CD4-positive, alpha-beta T cell (primary cell): ENCODE measurements at places on chromosomes 11 and 22. TPM values are rescaled to one million over a fixed set of nuclear protein-coding genes. Genes with fewer than 3 reads are reported as not detected.

Gene GTSE1
- total RNA-seq, result 0.14 TPM

Gene TXN2
- 26.5 TPM for total RNA-seq

GRCh38 chr11:11391796-11392463 lies 38.9 kb upstream of the CSNK2A3 start:
- DNase-seq, result no peak

- no peak for DNase-seq
These were observed 136.1 kb downstream of the MORC2 start for GRCh38 chr22:30832407-30832987.

DNA sequence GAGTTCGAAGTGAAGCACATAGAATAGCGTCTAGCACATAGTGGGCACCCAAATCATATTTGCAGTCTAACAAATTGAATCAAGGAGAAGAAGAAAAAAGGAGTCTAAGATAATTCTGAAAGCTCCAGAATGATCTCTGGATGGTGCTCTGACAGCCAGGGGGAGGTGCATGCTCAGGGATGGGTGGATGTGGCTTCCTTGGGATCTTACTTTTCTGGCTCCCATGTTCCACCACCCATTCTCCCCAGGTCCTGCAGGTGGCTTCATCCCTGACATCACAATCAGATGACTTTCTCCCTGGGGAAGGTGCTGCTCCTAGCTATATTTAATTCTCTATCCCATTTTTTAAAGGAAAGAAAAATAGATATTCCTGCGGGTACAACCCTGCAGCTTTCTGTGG lies 381.9 kb downstream of the CADM1 start:
- DNase-seq, result no peak

DNA sequence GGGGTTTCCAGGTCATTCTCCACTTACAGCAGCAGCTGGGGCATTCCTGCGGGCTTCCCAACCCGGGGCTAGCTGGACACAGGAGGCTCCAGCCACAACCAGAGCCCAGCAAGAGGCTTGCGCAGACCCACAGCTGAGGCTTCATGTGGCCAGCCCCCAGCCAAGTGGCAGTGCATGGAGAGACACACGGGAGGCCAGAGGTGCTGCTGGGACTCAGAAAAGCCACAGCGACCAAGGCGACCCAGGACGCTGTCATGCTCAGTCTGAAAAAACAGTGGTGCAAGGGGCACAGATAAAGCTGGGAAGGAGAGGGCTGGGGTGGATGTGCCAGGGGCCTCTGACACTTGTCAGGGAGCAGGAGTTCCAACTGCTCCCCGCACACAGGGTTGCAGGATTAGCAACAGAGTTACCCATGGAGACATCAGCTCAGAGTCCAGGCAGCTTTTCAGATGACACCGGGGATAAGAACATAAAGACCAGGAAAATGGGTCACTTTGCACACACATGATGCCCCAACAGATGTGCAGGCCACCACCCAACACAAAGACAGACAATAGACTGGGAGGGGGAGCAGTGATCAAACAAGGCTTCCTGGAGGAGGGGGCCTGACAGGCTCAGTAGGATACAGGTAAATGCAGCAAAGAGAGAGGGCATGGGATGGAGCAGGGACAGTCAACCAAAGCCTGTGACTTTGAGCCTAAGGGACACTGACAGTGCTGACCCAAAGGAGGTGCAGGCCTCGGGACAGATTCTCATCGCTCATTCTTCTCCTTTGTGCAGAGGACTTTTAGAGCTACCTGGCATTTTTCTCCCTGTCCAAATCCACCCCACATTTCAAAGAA lies 6.9 kb upstream of the NEAT1 start:
- no peak for DNase-seq

DNA sequence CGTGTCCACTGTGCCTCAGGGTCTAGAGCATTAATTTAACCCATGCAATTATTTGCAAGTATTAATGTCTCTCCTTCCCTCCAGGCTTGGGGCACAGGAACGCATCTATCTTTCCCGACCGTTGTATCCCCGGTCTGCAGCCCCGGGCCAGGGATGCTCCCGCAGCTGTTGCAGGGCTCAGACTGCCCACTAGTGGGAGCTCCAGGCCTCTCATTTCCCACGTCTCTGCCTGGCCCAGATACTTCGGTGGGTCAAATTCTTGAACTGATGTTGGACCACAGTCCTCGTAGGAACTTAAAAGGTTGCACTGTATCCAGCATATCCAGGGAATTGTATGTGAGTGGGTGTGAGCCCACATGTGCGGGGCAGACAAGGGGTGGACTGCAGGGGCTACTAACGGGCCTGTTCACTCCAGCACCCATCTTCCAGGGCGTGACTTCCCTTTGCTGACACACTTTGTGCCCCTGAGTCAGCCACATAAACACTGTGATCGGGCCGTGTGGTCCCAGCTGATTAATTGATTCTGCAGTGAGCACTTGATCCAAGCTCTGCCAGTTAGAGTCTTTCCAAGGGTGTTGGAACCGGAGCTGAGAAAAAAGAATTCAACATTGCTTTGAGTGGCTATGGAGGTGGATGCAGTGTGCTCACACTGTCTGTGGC lies 451.3 kb downstream of the TBC1D22A start:
- peak; percentile 32 for DNase-seq

DNA sequence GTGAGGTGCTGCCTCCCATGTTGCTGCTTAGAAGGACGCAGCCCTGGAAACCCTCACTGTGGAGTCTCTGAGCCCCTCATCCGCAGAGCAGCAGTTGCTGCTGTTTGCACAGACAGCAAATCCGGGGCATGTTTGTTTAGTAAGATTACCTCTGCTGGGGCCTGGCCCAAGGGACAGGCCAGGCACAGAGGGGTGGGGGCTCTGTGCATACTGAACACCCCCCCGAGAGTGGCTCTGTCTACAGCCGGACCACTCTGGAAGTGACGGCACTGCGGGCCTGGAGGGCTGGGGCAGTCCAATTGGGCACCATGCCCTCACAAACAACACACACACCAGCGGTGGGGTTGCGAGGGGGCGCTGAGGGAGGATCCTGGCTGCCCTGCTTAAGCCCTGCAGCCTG lies 22.9 kb upstream of the CCDC188 start:
- DNase-seq, result no peak

- no peak for DNase-seq
These were observed 27.4 kb upstream of the MUC15 start for GRCh38 chr11:26599425-26599824.

DNA sequence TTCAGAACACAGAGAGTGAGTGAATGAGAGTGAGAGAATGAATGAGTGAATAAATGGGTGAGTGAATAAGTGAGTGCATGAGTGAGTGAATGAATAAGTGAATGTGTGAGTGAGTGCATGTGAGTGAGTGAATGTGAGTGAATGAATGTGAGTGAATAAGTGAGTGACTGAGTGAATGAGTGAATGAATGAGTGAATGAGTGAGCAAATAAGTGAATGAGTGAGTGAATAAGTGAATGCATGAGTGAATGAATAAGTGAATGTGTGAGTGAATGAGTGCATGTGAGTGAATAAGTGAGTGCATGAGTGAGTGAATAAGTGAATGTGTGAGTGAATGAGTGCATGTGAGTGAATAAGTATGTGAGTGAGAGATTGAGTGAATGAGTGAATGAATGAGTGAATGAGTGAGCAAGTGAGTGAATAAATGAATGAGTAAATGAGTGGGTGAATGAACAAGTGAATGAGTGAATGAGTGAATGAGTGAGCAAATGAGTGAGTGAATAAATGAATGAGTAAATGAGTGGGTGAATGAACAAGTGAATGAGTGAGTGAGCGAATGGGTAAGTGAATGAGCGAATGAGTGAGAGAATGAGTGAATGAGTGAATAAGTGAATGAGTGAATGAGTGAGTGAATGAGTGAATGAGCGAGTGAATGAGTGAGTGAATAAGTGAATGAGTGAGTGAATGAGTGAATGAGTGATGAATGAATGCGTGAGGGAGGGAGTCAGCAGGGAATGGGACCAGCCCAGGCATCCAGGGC lies 21.3 kb upstream of the MUC5B start:
- DNase-seq, result no peak

DNA sequence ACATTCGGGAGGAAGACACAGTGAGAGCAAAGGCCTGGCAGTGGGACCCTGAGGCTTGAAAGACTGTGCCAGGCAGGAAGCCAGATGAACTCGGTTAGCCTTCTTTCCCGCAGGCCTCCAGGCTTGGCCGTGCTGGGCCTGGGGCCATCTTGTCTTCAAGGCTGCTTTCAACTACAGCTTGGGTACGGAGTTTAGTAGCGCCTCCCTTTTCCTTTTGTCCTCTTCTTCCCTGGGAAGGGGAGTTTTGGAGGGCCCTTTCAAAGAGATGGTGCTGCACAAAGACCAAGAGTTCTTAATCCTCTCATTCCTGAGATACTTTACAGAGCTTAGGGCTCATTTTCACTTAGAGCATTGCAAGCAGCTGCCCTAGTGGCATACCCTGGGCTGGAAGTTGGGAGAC lies 87.5 kb downstream of the TP53I11 start:
- DNase-seq, result no peak

DNA sequence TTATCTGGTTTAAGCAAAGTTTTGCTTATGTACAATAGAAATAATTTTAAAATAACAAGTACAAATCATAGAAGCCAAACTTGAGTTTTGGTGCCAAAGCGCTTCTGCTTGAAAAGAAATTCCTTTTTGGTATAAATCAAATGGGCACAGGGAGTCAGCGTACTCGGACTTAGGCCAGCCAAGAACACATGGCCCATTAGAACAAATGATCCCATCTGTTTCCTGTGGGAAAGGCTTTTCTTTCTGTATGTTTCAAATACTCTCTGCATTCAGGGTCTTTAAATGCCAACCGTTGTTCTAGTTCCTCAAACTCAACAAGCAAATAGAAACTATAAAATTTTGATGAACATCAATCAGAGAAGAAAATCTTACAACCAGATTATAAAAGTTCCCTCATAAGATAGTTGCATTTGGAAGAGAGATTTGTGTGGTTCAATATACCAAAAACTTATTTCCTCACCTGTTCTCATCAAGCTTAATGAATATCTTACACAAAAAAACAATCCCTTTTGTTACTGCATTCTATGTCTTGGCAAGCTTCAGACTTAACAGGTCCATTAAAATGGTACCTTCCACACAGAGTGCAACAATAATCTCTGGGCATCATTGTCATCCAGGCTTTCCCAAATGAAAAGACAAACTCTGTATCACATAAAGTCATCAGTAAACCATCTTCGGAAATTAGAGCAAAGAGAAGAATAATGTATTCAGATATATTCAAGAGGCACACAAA lies 739.8 kb upstream of the API5 start:
- no peak for DNase-seq

- DNase-seq, result no peak
These were observed 65.5 kb upstream of the NUP160 start for GRCh38 chr11:47913529-47914244.
